ENCODE measurements at places on chromosomes 1 and 21.

- DNase-seq: no peak
These were observed 107.1 kb downstream of the PLPPR4 start for GRCh38 chr1:99371413-99371812.

DNA sequence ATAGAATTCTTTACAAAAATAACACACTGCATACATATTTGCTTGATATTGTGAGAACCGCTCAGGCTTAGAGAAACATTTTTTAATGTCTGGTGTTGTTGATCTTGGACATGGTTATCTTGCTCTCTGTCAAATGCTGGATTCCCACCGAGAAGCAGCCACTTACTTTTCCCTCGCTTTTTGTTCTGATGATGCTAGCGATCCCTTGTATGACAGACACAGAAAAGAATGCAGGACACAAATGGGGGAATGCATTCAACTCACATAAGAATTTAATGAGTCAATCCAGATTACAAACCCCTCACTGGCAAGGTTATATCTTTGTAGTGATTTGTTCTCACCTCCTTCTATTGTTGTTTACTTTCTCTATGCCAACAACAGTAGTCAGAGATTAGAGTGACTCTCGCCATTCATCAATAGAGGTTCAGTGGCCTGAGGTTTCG is 76.8 kb upstream of the AKT3 start:
- no peak for DNase-seq

GRCh38 chr1:24713176-24713575 is 32.1 kb upstream of the CLIC4 start:
- DNase-seq: no peak

DNA sequence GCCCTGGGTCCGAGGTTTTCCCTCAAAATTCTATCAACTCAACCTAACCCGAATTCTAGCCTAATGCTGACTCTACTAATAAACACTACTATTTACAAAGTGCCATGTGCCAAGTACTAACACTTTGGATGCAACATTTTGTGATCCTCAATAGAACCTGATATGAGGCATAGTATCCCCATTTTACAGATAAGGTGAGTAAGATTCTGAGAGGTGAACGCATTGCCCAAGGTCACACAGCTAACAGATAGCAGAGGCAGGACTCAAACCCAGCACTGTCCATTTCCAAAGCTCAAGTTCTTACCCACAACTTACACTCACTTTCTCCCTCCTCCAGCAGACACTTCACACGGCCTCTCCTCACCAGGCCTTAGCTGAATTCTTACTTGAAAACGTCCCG is 46.0 kb upstream of the LAPTM5 start:
- DNase-seq: no peak

DNA sequence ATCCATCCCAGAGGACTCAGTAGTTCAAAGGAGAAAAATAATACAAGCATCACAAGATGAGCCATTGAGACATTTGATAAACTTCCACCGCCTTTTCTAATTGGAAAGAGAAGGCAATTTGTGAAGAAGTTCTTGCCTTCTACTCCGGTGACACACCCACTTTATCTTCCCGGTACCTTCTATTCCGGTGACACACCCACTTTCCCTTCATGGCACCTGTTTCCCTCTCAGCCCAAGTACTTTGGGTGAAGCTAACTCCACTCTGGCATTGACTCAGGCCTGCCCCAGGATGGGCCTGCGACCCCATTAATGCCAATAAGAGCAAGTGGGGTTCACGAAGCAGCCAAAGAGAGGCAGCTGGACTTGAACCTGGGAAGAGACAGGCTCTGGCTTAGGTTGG is 38.2 kb downstream of the CLDN14 start:
- DNase-seq: no peak

DNA sequence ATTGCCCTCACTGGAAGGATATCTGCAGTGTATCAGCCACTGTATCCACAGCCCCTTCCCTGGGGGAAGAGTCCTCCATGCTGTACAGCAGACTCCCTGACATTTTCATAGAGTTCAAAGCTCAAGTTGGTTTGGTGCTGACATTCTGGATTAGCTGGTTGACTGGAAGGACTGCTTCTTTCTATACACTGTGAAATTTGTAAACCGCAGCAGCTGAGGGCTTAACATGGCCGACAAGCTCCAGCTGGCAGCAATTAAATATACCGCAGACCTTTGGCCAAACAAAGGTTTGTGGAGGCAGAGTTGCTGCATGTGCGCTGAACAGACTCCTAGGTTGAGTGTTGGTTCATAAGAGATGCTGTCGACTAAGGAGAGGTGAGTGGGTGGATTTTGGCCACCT is 126.4 kb downstream of the DHRS3 start:
- DNase-seq: no peak

Data from left ventricle myocardium inferior (tissue), 1 donor.